ENCODE measurements at places on chromosomes 6 and 20. TPM values are rescaled to one million over a fixed set of nuclear protein-coding genes. Genes with fewer than 3 reads are reported as not detected.

Gene CDH26
- 1.1 TPM for total RNA-seq

Gene BLCAP
- total RNA-seq = 59.4 TPM

Gene BACH2
- total RNA-seq = 157 TPM

Gene KCNK15
- total RNA-seq = not detected

Gene TFAP2A
- total RNA-seq = 0.16 TPM

- DNase-seq = no peak
These were observed 76.2 kb downstream of the TCP11 start for GRCh38 chr6:35064757-35065440.

DNA sequence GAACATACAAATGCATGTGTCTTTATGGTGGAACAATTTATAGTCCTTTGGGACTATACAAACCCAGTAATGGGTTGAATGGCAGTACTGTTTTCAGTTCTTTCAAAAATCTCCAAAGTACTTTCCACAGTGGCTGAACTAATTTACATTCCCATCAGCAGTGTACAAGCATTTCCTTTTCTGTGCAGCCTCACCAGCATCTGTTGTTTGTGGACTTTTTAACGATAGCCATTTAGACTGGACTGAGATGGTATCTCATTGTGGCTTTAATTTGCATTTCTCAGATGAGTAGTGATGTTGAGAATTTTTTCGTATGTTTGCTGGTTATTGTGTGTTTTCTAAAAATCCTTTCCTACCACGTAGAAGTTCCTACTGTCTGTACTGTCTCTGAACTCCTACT lies 327.2 kb upstream of the ZFP64 start:
- no peak for DNase-seq

GRCh38 chr6:100459592-100460184 lies 5.0 kb downstream of the SIM1 start:
- DNase-seq = no peak

GRCh38 chr6:3328145-3328544 lies 69.4 kb downstream of the PSMG4 start:
- no peak for DNase-seq

- peak; percentile 59 for DNase-seq
These were observed 56.5 kb downstream of the CD40 start for GRCh38 chr20:46174469-46175126.

GRCh38 chr20:47865912-47866311 lies 80.6 kb upstream of the SULF2 start:
- no peak for DNase-seq

DNA sequence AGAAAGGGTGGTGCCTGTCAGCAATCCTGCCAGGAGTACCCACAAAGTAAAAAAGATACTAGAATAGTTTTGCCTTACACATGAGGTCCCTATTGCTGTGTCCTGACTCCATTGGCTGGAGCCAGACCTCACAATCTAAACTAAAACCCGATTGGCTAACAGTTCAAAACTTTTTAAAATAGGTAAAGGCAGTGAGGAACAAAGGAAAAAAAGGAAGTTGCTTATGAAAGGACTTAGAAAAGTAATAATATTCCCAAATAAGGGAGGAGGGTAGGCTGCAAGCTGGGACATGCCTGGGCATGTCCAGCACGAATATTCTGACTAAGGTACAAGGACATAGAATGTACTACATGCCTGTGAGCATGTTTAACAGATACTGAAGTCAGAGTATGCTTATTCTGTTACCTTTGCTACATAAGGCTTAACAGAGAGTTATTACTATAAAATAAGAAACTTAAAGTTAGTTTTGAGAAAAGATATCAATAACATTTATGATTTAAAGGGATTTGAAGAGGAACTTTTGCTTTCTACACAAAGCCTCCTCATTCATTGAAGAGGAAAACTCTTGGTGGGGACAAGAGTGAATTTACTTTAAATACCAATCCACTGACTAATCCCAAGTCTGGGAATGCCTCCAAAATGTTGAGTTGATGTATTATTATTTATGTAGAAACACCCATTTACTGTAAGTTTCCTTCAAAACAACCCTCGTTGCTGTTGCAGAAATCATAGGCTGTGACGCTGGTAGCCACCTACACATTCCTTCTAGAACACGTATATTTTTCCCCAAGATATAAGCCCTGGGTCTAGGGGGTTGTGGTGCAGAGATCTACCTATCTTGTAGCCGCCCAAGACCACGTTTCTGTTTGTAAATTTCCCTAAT lies 8.2 kb upstream of the MTHFD1L start:
- no peak for DNase-seq

- DNase-seq = no peak
These were observed 50.7 kb downstream of the STK35 start for GRCh38 chr20:2152317-2152716.

- no peak for DNase-seq
These were observed 222.2 kb downstream of the LY86 start for GRCh38 chr6:6810727-6811126.

- DNase-seq = no peak
These were observed 96.2 kb downstream of the IYD start for GRCh38 chr6:150464966-150465365.

- no peak for DNase-seq
These were observed 36.2 kb upstream of the RGS17 start for GRCh38 chr6:153167061-153167891.

GRCh38 chr6:34526241-34526972 lies 29.7 kb downstream of the SPDEF start:
- DNase-seq = no peak
